Ecto neural progenitor cell (in vitro differentiated cells): ENCODE measurements at places on chromosomes 5 and 9.

DNA sequence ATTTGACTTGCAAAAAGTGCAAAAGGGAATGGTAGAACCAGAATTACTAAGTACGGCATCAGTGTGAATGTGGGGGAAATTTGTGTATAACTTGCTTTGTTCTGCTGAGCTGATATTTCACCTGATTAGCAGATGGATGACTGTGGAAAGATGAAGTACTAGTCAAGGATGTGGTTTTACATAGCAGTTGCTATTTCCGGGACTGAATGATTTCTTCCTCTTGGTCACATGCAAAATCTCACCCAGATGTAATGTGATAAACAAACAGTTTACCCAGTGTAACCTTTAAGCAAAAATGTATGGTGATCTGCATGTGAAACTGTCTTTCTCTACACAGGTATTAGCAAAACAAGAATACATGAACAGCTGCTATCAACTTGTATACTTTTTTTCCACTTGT, 46.1 kb downstream of the DCP2 start:
- DNase-seq, result no peak

DNA sequence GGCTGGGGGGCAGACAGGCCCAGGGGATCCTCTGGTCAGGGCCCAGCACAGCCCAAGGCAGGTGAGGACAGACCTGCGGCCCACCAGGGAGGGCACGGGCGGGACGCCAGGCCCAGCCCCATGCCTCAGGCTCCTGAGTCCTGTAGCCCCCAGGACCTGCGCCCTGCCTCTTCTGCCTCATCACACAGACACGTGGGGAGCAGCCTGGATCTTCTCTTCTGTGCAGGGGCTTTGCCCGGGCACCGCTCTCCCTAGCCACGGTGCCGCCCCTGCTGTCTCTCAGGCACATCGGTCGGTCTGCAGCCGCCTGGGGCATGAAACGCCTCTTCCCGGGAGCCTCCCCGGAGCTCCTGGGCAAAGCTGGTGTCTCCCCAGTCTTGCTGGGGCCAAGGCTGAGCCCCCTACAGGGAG, 40.2 kb upstream of the EGFL7 start:
- no peak for DNase-seq

GRCh38 chr5:143435210-143435657, 31.7 kb upstream of the NR3C1 start:
- no peak for DNase-seq

GRCh38 chr9:13131991-13132390, 147.5 kb downstream of the MPDZ start:
- no peak for DNase-seq

DNA sequence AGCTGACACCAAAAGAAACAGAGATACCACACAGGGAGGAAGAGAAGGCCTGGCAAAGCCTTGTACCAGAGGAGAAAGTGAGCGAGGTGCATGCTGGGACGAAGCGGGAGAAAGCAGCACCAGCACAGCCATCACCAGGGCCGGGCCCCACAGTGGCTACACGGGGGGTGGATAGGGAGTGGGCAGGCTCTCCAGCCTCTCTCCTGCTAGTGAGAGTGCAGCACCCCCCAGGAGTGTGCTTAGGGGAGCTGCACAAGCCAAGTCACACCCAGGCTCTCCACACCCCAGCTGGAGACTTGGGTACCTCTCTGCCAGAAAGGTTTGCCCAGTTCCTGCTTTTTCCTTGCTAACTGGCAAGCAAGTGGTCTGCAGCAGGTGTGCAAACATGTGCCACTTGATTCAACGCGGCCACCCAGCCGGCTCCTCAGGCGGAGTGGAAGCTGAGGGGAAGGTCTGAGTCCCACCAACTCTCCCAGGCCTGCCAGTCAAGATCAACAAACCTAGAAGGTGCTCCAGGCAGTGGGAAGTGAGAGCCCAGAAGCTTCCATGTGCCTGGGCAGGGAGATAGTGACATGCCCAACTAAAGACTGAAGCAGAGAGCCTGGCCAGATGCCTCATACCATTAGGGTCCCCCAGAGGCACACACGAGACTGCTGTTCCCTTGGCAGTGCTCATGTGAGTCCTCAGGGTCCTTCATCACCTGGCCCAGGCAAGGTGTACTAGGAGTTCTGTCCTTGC, 39.9 kb downstream of the BICD2 start:
- peak; percentile 27 for DNase-seq

DNA sequence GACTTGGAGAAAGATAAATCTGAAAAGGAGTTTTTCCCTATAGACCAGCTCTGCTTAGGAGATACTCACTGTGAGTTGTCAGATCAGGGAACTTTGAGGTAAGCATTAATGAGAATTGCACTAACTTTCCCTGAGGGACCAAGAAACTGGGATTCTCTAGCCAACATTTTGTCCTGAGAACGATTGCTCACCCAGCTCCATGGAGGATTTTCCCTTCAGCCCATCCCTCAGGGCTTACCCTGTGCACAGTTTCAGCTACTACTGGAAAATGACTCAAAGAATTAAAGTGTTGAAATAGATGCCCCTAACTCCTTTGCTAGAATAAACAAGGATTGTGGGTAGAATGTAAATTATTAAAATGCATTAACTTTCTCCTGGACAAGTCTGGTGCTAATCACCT, 237.2 kb upstream of the IL12B start:
- DNase-seq, result no peak

- DNase-seq, result no peak
Observed at GRCh38 chr5:180207593-180207992, 1.4 kb downstream of the RASGEF1C start.

DNA sequence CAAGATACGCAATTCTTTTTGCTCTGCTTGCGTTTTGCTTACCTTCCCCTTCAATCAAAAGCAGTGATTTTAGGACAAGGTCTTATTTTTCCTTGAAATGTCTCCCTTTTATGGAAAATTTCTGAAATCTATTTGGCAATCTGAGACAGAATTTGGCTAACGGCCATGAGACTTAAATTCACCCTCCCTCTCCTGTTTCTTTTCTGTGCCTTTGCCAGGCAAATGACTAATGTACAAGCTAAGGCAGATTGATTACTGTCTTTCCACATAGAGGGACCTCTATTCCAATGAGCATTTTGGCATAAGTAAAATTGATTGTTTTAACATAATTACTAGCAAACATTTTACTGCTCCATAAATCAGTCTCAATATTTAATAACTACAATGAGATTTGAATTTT, 31.7 kb downstream of the FAM81B start:
- DNase-seq, result no peak

DNA sequence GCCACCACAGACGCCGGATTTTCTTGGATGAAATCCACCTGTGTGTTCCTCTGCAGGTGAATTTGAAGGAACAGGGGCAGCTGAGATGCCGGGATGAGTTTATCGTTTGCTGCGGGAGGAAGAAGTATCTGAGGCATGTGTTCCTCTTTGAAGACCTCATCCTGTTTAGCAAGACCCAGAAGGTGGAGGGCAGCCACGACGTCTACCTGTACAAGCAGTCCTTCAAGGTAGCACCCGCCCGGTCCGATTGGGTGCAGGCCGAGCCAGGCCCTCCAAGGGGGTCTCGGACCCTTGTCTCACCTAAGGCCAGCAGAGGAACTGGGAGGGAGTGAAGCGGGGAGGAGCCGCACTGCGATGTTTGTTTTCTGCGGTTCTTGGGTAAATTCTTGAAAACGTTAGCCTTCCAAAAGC, 18.4 kb upstream of the LRRC14B start:
- no peak for DNase-seq

DNA sequence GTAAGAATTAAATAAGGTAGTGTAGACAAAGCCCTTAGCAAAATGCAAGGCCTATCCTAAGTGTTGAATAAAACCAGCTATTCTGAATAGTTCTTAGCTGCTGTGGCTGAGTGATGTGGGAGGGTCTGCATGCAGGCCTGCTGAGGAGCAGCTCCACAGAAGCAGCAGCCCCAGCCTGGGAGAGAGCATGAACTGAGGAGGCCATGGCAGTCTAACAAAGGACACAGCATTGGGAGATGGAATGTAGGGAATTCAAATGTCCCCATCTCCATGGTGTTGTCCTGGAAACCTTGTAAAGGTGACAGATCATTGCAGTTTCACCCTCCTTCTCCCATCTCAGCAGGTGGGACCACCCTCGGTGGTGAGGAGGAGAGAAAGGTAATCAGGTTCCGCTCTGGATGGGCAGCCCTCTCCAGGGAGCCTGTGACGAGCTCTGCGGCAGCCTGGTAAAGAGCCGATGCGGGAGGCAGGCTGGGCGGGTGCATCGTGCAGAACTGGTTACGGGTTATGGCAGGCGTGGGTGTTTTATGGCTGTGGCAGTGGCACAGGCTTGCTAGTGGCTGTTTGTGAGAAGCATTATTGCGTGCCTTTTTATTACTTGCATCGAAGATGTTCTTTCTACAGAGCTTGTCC, 199.9 kb upstream of the GLRA1 start:
- no peak for DNase-seq
